Stimulated activated CD8-positive, alpha-beta memory T cell treated with anti-CD3 and anti-CD28 coated beads, Interleukin-12 subunit alpha, Interleukin-12 subunit beta, amount 100 ng/mL, for 4 hours (primary cell): ENCODE measurements at places on chromosomes 13 and 19.

GRCh38 chr13:97225533-97225932 lies 3.4 kb downstream of the MBNL2 start:
- DNase-seq = no peak

DNA sequence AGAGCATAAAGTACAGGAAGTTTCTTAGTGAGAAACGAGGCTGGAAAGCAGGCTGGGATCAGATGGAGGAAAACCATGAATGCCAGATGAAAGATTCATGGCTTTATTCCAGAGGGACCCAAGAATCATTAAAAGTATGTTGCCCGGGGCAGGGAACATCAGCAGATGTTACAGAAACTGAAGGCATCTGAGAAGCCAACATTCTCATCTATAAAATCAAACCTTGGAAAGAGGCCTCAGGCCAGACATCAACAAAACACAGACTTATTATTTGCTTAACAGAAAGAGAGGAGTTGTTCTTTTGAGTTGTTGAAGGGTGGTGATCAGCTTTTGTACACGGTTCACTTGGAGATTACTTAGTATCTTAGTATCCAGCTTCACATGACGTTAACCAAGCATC lies 543.6 kb downstream of the RFC3 start:
- no peak for DNase-seq

- DNase-seq = no peak
These were observed 2.5 kb downstream of the RAB4B start for GRCh38 chr19:40780582-40780981.

DNA sequence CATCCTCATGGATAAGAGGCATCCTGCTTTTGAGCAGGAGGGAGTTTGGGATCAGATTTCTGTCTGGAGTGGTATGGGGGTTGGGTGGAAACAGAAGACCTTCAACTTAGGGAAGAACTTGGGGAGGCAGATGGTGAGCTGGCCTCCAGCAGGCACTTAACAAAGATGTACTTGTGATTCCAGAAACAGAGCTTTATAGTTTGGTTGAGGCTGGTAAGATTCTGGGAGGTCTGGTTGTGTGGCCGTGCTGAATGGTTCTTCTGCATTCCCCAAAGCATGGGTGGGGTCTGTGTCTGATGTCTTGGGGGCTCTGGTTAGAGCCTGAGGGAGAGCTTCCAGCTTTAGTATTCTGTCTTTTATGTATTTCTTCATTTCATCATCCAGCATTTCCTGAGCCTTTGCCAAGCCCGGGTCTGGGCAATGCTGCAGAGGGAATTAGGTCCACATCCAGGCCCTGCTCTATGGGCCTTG lies 4.8 kb downstream of the MEGF8 start:
- no peak for DNase-seq

- no peak for DNase-seq
These were observed 54.0 kb upstream of the IRS2 start for GRCh38 chr13:109840201-109840892.

- DNase-seq = no peak
These were observed 11.0 kb downstream of the CRX start for GRCh38 chr19:47832723-47833122.

DNA sequence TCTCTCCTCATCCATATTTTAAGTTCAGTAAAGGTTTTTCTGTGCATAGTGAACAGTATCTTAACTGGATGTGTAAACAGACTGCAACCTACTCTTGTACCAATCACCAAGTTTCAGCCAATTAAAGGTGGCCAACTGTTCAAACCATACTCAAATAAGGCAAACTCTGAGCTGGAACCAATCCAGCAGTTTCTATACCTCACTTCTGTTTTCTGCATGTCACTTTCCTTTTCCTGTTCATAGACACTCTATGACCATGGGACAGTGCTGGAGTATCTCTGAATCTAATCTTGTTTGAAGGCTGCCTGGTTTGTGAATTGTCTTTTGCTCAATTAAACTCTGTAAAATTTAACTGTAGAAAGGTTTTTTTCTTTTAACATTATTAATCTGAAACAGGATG lies 470.3 kb upstream of the SLITRK6 start:
- DNase-seq = no peak

- no peak for DNase-seq
These were observed 39.6 kb downstream of the C1QTNF9 start for GRCh38 chr13:24348797-24349515.

DNA sequence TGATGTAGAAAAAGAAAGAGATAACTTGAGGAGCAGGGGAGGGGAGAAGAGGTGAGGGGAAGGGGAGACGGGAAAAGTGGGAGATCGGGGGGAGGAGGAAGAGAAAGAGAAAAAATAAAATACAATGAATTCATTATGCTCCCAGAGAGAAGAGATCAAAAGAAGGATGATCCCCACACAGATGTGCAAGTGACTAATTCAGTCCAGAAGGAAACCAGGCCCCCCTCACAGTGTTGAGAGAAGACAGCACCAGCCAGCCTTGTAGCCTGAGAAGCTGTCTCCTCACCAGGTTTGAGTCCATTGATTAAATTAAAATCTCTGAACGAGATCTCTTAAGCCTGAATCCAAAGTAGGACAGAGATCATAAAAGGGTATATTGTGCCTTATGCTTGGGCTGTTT lies 333.7 kb upstream of the NBEA start:
- no peak for DNase-seq

DNA sequence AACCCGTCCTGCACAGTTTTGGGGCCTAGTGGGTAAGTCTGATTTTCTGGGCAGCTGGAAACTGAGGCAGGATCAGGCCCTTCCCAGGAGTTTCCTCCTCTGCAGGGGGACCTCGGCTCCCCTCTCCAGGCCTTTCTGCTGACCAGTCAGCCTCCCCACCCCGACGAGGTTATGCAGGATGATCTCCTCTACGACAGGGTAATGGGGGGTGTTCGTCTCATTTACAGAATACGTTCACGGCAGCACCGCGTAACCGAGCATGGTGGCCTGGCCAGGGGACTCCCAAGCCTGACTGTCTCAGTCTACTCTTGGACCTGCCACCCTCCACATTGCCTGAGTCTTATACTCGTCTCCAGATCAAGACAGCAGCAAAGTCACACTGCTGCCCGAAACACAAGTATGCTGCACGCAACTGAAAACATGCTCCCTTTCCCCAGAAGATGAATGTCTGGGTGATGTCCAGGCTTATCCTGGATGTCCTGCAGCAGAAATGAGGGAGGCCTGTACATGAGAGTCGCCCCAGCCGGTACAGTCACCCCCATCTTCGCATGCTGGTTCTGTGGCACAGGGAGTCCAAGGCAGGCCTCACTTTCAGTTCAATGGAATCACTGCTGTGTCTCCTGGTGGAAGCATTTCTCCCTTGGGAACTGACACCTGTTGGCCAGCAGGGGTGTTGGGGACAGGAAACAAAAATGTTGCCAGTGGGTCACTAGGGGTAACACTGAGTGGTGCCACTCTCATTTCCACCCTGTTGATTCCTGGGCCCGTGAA lies 120.8 kb downstream of the SOX1 start:
- DNase-seq = no peak

DNA sequence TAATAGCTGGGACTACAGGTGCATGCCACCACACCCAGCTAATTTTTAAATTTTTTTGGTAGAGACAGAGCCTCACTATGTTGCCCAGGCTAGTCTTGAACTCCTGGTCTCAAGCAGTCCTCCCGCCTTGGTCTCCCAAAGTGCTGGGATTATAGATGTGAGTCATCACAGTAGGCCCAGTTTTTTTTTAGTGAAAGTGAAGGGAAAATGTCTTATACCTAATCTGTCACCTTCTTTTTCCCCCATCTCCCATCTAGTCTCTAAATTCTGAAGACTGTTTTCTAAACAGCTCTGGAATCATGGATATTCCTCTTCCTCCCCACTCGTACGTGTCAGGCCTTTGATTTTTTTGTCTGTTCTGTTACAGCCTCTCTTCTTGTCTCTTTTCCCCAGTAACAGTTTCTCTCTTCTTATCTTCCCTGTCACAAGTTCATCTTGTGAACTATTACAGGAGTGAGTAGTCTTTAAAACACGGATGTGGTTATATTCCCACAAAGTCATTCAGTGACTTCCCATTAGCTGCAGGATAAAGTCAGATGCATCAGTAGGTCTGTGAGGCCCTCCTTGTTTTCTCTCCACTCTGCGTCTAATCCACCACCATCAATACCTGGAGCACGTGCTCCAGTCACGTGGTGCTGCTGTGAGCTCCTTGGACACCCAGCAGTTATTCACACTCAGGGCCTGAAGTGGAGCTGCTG lies 2.9 kb downstream of the CDC16 start:
- DNase-seq = no peak

GRCh38 chr19:16825312-16826052 lies 3.7 kb upstream of the SIN3B start:
- no peak for DNase-seq

DNA sequence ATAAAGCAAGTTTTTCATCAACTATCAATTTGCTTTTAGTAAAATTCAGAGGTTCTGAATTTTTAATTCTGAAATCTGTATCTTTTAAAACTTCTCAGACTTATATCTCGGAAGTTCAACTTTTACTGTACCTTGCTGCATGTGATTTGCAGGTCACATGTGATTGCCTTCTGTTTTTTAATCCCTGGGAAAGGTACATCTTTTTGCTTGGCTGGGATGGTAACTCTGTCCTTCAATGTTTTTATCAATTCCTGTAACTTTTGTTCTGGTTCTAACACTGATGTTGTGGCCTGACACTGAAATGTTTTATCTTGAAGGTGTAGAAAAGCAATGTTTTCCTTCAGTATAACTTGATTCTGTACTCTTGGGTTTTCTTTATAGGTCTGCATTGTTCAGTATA lies 16.2 kb upstream of the NAA16 start:
- DNase-seq = no peak

GRCh38 chr19:3625996-3626472 lies 556 bp downstream of the CACTIN start:
- DNase-seq = no peak

GRCh38 chr13:27918918-27919658 lies 712 bp upstream of the PDX1 start:
- DNase-seq = no peak

- peak; percentile 61 for DNase-seq
These were observed 7.5 kb downstream of the RASA3 start for GRCh38 chr13:114124921-114125320.

DNA sequence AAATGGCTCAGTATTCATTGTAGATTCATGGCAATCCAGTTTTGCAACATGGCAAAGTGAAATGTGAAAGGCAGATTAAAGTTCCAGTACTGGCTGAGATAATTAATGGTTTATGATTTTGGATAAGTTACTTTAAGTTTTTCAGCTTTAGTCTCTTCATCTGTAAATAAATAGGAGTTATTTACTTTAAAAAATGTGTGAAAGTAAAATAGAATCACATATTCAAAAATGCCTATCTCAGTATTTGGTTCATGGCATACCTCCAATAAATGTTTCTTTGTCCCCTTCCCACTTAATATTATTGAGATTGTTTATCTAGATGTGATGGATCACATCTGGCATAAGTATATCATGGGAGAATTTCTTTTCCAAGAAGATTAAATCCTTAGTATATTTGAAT lies 426.0 kb downstream of the GPC5 start:
- DNase-seq = no peak

DNA sequence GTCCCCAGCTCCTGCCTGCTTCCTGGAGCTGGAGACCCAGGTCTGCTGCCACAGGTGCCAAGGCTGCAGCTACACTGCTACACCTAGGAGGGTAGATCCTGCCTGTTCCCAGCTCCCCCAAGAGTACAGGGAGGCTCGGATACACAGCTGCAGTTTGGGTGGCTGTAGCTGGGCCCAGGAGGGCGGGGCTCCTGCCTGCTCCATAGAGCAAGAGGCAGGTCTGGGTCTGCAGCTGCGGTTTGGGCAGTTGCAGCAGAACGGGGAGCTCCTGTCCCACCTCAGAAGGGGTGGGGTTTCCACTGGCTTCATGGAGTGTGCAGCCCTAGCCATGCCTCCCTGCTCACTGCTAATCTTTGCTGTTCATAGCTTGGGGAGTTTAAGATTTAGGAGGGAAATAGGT lies 199.0 kb downstream of the NUFIP1 start:
- DNase-seq = no peak

- DNase-seq = no peak
These were observed 1.8 kb downstream of the ETHE1 start for GRCh38 chr19:43524922-43525835.

DNA sequence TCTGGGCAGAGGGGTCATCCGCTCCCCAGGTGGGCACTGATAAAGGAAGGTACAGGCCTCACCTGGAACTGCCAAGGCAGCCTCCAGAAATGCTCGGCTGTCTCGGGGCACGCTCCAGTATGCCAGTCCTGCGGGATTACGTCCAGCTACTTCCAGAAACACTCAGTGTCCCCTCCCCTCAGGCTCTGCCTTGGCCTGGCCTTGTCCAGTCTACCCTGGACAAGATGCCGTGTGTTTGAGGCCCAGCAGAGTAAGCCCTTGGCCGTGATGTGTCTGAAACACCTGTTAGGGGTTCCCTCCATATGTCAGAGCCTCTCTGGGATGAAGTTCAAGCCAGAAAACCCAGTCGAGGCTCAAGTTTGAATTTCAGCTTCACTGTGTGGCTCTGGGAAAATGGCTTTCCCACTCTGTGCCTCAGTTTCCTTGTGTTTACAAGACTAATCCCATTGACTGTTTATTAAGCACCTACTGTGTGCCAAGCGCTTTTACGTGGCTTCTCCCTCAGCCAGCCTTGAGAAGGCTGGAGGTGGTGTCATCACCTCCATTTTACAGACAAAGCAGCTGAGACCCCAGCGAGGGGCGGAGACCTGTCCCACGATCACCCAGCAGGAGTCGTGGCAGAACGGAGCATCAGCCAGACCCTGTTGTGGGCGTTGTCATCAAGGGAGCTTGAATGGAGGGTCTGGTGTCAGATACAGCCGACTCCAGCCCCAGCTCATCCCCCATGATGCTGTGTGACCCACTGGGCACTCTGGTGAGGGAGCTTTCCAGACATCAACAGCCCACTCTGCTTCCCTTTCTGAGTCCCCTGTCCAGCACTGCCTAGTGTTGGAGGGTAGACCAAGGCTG lies 2.0 kb upstream of the PIK3R2 start:
- DNase-seq = no peak

- no peak for DNase-seq
These were observed 168.8 kb downstream of the OLFM4 start for GRCh38 chr13:53197424-53197823.

- peak; percentile 18 for DNase-seq
These were observed 523 bp downstream of the ELAVL1 start for GRCh38 chr19:8004723-8005513.

GRCh38 chr19:48962029-48962848 lies 2.9 kb upstream of the FTL start:
- DNase-seq = no peak

DNA sequence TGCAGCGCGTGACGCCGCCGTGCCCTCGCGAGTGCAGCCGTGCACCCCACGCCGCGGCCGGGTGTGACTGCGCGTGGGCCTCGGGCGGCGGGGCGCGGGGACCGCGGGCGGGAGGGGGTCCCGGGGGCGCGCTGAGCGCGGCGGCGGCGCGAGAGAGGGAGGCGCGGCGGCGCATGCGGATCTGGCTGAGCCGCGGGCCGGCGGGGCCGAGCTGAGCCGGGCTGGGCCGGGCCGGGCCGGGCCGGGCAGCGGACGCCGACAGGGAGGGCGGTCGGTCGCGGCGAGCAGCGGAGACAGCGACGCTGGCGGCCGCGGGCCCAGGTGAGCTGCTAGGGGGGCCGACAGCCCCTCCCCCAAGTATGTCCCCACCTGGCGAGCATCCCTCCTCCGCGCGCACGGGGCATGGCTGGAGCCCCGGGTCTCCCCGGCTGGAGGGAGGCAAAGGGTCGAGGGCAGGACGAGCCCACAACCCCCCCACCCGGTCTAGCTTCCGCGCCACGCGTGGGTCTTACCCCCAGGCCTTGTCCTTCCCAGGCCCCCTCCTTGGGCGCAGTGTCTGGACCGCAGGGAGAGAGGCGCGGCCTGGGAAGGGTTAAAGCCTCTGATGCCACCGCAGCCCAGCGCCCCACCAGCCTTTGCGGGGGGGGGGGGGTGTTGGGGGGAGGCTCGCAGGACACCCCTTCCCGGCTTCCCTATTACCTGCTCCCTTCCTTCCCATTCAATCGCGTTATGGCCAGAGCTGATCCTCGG lies at the start of gene SPTBN4:
Gene SPTBN4 (plus strand): TSS at position 17 of the 750 bp plus-strand sequence. CDS start 5,621 bp downstream, outside the sequence.
- DNase-seq = no peak
